ENCODE measurements at places on chromosomes 2 and 18.

DNA sequence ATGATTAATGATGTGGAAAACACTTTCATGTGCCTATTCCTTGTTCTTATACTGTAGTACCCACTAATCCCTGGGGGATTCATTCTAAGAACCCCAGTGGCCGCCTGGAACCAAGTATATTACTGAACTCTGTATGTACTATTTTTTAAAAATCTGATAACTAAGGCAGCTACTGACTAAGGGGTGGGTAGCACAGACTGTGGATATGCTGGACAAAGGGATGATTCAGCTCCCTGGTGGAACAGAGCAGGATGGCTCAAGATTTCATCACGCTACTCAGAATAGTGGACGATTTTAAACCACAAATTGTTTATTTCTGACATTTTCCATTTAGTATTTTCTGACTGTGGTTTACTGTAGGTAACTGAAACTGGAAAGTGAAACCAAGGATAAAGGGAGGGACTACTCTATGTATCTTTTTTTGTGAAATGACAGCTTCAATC, 41.8 kb upstream of the CDC42EP3 start:
- peak; percentile 12 for DNase-seq

GRCh38 chr2:77363277-77363676, 158.9 kb downstream of the LRRTM4 start:
- no peak for DNase-seq

DNA sequence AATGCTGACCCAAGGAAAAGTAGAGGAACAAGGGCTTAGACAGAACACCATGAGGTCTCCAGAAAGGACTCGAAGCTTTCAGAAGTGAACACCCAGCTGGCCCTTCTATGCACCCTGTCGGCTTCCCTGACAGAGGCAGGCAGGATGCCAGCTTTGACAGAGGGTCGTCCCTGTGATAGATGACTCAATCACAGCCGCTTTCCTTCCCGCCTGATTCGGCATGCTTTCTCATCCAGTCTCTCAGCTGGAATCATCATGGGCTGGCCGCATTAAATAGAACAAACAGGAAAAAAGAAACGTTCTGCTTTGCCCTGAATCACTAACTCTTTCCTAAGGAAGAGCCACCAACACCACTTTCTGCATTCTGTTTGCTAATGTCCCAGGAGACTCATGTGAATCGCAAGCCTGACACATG, 140.3 kb upstream of the RAB12 start:
- DNase-seq: no peak

- DNase-seq: no peak
These were observed 140.1 kb downstream of the PTGR3 start for GRCh38 chr18:75068682-75069435.

- DNase-seq: no peak
These were observed 99.1 kb downstream of the ADD2 start for GRCh38 chr2:70668911-70669310.

GRCh38 chr2:181364492-181365170, 92.6 kb upstream of the ITGA4 start:
- DNase-seq: no peak

DNA sequence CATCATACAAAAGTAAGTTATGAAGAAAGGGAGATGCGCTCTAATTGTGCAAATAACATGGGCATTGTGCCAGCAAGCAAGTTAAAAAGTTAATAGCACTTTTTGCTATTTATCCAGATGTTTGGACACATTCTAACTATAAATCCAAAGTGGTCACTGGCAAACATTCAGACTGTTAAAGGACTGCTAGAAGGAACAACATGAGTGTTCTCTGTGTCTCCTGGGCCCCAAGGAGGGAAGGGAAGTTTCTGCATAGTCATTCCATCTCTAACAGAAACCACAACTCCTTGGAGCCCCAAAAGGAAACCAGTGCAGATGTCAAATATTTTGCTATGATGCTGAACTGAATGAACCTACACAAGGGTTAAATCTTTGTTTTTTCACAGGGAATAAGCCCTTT, 213.3 kb upstream of the HNRNPA3 start:
- DNase-seq: no peak

DNA sequence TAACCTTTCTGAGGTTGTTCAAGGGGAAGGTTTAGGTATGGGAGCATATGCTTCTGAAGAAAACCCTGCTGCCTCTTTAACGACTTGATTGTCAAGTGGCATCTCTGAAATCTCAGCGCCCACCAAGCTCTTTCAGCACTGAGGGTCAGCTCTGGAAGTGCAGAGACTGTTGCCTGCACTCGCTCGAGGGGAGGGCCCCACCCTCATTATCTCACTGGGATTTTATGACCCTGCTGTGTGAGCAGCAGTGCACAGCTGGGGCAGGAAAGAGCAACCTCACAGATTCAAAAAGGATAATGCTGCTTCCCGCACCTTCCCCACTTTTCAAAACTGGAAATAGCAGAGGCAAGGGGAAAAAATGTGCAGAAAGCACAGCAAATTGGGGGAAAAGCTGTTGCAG, 56.9 kb upstream of the SPRED2 start:
- no peak for DNase-seq

- no peak for DNase-seq
These were observed 95.3 kb upstream of the RMDN2 start for GRCh38 chr2:37829616-37830395.

DNA sequence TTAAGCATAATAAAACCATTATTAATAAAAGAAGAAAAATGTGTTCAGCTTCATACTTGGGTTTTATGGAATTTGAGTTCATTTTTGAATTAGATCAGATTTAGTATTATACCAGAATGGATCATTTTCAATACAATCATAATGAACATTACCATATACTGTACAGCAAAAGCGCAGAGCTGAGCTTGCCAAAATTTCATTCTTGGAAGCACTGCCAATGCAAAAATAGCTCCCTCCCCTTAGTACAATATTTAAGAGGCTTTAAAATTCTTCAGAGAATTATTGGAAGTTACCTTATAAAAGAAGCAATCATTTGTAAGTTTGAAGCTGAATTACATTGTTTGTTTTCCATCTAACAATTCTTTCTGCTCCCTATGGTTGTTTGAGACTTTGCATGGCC, 938.1 kb upstream of the SLC39A10 start:
- DNase-seq: no peak

DNA sequence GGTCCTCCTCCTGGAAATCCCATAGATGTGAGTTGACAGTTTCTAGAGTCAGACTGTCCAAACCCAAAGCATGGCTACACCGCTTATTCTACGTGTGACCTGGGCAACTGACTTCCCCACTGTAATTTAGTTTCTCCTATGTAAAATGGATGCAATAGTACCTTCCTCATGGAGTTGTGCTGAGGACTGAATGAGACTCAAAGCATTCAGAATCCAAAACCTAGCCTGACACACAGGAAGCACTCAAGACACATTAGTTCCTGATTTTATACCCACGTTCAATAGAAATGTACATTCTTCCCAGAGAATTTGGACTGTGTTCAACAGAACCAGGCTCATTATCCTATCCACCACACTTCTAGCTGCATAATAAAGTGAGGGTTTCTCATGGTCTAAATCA, 88.8 kb downstream of the STK39 start:
- DNase-seq: no peak

DNA sequence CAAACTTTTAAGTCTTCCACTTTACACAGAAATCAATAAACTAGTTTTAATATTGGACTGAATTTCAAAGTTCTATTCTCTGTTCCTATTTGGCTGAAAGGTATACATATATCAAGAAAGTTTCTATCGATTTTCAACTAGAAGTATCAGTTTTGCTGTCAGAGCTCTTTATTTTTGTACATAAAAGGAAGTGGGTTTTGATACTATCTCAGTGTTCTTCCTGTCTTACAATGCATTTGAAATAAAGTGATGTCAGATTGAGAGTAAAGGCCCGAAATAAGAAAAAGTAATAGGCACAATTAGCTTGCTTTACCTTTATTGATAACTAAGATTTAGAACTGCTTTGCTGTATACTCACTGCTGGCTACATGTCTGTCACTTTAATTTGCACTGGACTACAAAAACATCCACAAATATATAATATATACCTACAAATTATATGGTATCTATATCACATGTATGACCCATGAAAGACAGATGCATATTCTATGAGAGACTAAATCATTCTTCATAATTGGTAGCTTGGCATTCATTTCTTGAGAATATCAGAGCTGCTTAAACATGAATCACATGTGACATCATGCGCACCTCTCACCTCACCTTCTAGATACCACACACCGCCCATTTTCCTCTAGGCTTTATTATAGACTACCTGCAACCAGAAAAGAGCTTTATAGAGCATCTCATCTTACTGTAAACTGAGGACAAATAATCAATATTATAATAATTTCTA, 83.6 kb downstream of the ASXL2 start:
- peak; percentile 44 for DNase-seq

DNA sequence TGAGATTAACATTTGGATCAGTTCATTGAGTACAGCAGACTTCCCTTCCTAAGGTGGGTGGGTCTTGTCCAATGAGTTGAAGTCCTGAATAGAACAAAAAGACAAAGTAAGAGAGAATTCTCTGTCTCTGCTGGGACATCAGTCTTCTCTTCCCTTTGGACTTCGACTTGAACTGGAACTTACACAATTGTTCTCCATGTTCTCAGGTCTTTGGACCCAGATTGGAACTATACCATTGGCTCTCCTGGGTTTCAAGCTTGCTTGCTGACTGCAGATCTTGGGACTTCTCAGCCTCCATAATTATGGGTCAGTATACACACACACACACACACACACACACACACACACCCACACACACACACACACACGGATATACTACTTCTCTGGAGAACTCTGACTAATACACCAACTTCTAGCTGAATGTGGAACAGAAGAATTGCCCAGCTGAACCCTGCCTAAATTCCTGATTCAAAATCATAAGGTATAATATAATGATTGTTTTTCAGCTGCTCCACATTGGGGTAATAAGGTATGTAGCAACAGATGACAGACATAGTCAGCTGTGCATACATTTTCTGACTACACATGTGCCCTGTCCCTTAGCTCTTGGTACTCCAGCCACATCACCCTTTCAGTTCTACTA, 214.0 kb downstream of the TGIF1 start:
- no peak for DNase-seq

DNA sequence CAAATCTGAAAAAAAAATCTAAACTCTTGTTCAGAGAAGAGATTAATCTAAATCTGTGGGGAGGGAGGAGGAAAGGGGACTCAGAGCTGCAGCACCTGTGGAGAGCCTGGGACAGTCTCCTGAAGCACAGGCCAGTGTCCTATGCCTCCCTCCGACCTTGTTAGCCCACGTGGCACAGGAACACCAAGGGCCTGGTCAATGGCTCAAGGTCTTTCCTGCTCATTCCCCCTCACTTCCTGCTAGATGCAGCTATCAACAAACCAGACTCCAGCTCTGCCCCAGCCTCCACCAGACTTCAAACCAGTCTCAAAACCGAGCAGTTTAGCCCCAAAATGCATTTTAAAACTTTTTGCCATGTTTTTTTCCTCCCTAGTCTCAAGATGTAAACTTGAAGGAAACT, 20.1 kb upstream of the SULT1C3 start:
- DNase-seq: no peak

GRCh38 chr18:39960550-39960949, 1994.5 kb upstream of the PIK3C3 start:
- DNase-seq: no peak

GRCh38 chr18:35862119-35862640, 110.3 kb upstream of the RMP24 start:
- no peak for DNase-seq

- DNase-seq: no peak
These were observed 179.2 kb upstream of the PXDN start for GRCh38 chr2:1923541-1923940.

GRCh38 chr18:23825496-23825895, 136.2 kb downstream of the LAMA3 start:
- no peak for DNase-seq

GRCh38 chr2:3460831-3461800, 58.2 kb downstream of the ADI1 start:
- no peak for DNase-seq

DNA sequence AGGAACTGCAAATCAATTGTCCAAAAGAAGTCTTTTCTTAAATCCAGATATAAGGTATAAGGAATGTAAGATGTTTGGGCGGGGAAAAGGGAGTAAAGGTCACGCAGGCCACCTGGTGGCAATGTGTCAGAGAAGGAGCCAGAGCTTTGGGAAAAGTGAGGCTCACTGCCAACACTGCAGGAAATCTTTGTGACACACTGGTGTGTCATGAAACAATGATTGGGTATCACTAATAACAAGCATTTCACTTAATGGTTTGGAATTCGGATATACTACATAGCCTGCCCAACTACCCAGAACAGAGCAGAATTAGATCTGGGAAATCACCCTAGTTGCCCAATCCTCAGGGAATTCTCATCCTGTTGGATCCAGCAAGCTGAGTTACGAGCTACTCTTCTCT, 61.0 kb downstream of the RBMS1 start:
- no peak for DNase-seq

GRCh38 chr18:39380866-39381265, 1815.3 kb upstream of the CELF4 start:
- DNase-seq: no peak

DNA sequence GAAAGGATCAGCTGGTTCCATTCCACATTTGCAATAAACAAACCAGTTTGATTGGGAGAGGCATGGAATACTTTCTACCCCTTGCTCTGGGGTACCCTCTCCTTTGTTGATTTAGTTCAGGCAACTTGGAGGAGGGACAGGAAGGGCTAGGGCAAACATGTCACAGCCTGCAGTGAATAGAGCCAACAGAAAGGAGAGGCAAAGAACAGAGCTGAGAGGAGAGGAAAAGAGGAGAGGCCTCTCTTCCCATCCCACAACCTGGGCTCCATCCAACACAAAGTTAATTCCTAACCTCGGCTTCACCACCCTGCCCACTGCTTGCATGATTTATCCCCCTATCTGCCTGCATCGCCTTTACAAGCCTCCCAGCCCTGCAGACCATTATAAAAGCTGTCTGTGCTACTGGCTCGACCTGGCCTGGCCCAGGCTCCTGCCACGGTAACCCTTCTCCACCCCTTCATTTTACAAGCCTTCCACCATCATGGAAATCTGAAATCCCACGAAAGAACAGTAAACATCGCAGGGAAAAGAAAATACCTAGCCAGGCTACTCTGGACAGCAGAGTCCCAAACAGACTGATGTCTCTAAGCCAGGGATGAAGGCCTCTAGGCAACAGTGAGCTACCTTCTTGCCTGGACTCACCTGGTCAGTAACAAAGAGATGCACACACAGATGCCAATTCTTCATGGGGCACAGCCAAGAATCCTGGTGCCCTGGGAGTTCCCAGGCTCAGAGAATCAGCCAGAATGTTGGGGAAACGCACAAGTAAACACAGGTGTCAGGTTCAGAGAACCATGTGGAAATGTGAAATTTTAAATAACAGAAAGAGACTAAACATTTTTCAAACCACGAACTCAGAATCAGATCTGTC, 43.6 kb downstream of the NHEJ1 start:
- DNase-seq: no peak

DNA sequence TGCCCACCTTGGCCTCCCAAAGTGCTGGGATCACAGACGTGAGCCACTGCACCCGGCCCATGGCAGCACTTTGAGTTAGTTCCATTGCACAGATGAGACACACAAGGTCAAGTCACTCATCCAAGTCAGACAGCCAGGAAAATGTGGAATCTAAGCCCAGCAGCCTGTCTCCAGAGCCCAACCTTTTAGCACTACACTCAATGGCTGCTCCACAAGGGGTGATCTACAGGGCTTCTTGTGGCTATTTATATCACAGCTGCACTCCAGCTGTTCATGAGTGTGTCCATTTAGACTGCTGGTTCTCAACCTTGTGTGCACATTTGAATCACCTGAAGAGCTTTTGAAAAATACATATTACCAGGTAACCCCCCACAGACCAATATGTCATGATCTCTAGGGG, 72.9 kb upstream of the RPL31 start:
- DNase-seq: no peak
